Nasal cavity respiratory epithelium epithelial cell of viscerocranial mucosa (primary cell): ENCODE measurements at places on chromosomes 13 and 19. TPM values are rescaled to one million over a fixed set of nuclear protein-coding genes. Genes with fewer than 3 reads are reported as not detected.

PNMA8B gene
- total RNA-seq, result under 0.01 and 0.07 TPM in 2 replicates

APOC4 gene
- not detected in 2 replicates for total RNA-seq

MYPOP gene
- 1.0 and 2.3 TPM in 2 replicates for total RNA-seq

NLRP11 gene
- not detected in 2 replicates for total RNA-seq

PEG3 gene
- total RNA-seq, result 0.28 and 0.34 TPM in 2 replicates

LILRA2 gene
- not detected in 2 replicates for total RNA-seq
